ENCODE measurements at places on chromosomes 7 and 10.

- DNase-seq, result no peak
Measured at GRCh38 chr7:98120559-98120958, 13.9 kb downstream of the LMTK2 start.

DNA sequence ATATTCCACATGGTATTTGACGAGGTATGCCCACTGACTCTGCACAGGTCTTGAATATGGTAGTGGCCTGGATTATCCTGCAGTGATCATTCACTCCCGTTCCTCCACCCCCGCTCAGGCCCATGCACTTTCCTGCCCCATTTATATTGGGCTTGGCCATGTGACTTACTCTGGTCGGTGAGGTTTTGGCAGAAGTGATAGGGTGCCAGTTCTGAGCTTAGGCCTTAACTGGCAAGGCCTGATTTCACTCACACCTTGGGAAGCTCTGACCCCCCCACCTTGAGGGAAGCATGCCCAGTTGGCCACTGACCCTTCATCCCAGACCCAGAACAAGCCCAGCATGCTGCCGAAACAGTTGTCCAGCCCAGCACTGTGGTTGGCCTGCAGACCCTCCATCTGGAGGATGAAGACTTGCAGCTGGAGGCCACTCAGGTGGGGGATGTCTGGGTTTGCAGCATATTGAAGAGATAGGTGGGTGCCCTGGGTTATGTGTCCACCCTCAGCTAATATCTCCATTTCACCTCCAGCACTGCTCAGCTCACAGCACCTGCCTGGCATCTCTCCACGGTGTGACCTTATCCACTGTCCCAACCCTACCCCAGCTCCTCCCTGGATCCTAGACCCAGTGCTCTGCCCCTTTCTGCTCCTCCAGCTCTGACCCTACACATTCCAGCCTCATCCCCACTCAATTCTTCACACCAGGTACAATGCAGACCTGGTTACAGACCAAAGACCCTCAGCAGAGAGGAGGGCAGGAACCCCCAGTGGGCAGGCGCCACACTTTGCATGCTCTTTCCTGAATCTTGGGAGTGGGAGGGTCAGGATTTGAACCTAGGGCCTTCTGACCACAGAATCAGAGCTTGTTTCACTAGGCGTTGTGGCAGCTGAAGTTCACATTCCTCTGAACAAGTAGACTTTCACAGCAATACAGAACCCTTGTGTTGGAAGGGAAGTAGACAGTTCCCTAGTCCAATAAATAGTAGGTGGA is 138.1 kb upstream of the CHST15 start:
- DNase-seq, result no peak

DNA sequence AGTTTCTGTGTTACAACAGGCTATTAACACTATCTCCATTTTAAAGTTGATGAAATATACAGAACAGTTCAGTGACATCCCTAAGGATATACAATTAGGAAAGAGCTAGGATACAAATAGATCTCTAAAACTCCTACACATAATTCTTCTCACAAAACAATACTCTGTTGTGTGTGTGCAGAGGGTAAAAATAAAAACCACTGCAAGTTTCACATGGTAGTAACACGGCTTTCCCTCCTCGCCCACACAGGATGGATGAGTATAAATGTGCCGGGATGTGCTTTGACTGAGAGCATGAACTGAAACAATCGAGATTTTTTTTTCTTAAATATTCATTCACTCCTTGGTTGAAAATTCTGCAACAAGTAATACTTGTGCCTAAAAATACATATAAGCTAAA is 131.5 kb upstream of the C1QL3 start:
- no peak for DNase-seq

- DNase-seq, result no peak
Measured at GRCh38 chr10:79605308-79605707, 5.4 kb upstream of the SFTPA1 start.

DNA sequence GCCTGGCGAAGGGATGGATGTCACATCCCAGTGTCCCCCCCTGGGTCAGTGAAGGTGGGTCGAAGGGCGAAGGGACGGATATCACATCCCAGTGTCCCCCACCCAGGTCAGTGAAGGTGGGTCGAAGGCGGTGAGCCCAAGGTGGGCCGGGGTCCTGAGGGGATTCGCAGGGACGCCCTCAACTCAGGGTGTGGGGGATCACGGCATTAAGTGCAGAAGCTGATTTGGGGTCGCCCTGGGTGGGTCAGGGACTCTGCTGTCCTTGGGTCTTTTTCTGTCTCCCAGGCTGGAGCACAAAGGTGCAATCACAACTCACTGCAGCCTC is 21.9 kb downstream of the ADAP1 start:
- DNase-seq, result no peak

Data from nephron progenitor cell (in vitro differentiated cells).